ENCODE measurements at places on chromosomes 5 and 9.

- no peak for DNase-seq
Measured at GRCh38 chr5:93592883-93593282, 9.9 kb downstream of the NR2F1 start.

- no peak for DNase-seq
Measured at GRCh38 chr5:56352808-56353590, 119.9 kb upstream of the ANKRD55 start.

- no peak for DNase-seq
Measured at GRCh38 chr5:168409591-168410458, 76.4 kb upstream of the RARS1 start.

DNA sequence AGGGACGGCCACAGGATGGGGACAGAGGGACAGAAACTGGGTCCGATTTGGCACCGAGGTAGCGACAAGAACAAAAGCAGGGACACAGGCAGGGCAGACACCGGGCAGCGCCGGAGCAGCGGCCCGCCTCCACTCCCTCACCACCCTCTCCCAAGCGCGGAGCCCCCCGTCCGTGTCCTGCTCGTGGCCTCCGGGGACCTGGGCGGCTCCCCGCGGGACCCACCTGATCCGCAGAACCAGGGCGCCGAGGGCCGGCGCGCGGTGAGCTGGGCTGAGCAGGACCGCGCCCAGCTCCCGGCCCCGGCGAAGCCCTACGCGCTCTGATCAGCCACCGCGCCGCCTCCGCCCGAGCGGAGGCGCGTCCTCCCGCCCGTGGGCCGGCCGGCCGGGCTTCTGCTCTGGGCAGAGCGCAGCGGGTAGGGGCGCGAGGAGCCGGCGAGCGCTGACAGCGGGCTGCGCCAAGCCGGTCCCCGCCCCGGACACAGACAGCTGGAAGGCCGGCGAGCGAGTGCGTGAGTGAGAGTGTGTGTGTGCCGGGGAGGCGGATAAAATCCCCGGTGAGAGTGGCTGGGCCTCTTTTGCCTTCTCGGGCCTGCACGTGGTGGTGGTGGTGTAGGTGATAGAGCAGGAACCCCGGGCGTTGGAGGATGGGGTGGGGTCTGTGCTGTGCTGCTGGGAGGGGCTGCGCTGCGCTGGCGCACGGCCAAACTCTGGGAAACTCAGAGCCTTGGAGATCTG, at the start of gene GGTA1:
Gene GGTA1 (minus strand): TSS at position 418 of the 738 bp plus-strand sequence. CDS start 31,922 bp downstream, outside the sequence.
- DNase-seq: peak; percentile 41

GRCh38 chr5:172594867-172595466, 46.1 kb upstream of the NEURL1B start:
- no peak for DNase-seq

- no peak for DNase-seq
Measured at GRCh38 chr5:125181159-125181558, 434.7 kb upstream of the ZNF608 start.

GRCh38 chr9:37511016-37512010, 25.6 kb downstream of the POLR1E start:
- no peak for DNase-seq

DNA sequence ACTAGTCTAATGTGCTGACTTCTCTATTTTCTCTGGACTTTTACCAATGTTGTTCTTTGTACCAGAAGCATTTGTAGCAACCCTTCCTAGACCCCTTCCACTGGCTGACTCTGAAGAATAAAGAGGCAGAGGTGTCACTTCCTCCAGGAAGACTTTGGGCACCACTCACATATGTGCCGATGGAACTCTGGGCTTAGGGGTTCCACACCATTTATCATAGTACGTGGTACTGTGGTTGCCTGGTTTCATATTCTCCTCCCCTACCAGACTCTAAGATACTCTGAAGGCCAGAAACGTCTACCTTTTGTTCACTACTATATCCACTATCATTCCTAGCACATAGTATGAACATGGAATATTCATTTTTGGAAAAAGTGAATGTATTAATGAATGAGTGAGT, 88.0 kb downstream of the BNC2 start:
- DNase-seq: no peak

DNA sequence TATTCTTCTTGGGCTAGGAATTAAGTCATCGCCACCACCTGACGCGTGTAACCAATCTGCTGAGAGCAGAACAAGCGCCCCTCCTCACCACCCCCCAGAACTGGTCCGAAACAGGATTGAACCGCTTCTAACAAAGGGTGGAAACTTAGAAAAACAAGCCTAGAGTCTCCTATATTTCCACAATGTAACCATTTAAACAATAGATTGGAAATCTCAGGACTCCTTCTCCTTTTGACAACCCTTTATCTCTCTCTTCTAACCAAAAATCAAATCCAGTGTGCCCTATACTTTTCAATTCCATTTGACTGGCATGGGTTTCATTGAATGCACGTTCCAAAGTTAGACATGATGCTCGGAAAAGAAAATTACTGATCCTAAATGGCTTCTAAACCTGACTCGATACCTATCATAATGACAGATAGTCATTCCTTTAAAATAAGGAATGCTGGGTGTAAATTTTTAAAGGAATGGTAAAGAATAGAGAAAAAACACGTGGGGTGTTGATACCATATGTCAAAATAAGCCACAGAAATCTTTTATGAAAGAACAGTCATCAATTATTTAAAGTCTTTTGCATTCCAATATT, 1.2 kb downstream of the ARRDC3 start:
- DNase-seq: peak; percentile 42

DNA sequence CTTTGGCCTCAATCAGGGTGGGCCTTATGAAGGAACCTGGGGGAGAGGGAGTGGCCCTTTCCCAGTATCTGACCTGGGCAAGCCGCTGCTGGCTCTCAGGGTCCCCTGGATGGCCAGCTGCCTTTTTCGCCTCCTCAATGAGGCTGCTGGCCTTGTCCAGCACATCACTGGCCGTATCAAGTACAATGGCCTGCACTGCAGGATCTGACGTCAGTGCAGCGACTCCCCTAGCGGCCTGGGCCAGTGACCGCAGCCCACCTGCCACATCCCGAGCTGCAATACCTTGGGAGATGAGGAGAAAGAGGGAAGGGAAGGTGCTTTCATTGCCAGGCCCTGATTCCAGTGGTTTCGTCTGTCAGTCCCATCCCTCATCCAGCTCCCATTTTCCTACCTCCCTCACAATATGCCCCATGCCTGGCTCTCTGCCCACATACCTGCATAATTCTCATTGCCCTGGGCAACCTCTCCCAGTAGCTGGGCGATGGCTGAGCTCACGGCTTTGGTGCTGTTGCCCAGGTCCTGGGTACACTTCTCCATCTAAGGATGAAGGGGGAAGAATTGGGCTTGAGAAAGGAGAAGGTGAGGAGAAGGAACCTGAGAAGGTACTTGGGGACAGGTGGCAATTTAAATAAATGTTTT, 19.1 kb downstream of the TLN1 start:
- DNase-seq: no peak

DNA sequence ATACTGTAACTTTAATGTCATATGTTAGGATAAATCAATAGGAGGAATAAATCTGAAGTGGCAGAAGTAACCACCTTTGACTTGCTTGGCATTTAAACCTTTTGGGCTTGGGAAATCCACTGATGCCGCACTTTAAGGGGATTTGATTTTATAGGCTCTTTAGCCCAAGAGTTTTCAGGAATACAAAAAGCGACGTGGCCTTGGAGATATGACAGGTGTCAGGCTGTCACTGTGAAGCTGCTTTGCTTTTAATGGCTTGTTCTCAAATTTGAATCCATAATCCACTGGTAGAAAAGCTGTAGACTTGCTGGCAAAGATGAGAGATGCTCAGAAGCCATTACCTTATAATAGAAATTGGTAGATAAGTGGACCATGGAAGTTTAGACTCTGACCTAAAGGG, 71.6 kb downstream of the GABRG2 start:
- DNase-seq: no peak
